Left lobe of liver (tissue), 2 donors: ENCODE measurements at places on chromosomes 1 and 21.

GRCh38 chr1:83882906-83883305, 116.0 kb downstream of the TTLL7 start:
- DNase-seq = no peak

DNA sequence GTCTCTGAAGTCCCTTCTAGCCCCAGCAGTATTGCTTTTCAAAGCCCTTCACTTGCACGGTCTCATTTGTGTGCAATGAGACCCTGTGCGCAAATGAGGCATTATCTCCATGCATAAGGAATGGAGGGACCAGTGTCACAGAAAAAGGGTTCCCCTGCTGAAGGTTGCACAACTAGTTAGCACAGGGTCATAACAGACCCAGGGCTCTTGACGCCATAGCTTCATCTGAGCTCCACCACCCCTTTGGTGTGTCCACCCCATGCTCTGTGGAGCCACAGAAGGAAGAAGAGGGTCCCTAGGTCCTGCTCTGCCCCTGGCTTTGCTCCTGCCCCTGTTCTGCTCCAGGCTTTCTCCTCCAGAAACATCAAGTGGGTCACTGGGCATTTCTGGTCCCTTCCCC, 12.6 kb downstream of the SH2D2A start:
- DNase-seq = no peak

GRCh38 chr1:96544831-96545221, 176.8 kb upstream of the PTBP2 start:
- no peak for DNase-seq

GRCh38 chr21:29499734-29500343, 201.1 kb downstream of the BACH1 start:
- no peak for DNase-seq

- DNase-seq = peak; percentile 54
Observed at GRCh38 chr1:208172423-208173145, 71.6 kb downstream of the PLXNA2 start.

- DNase-seq = no peak
Observed at GRCh38 chr21:37944496-37944895, 28.2 kb upstream of the KCNJ6 start.

DNA sequence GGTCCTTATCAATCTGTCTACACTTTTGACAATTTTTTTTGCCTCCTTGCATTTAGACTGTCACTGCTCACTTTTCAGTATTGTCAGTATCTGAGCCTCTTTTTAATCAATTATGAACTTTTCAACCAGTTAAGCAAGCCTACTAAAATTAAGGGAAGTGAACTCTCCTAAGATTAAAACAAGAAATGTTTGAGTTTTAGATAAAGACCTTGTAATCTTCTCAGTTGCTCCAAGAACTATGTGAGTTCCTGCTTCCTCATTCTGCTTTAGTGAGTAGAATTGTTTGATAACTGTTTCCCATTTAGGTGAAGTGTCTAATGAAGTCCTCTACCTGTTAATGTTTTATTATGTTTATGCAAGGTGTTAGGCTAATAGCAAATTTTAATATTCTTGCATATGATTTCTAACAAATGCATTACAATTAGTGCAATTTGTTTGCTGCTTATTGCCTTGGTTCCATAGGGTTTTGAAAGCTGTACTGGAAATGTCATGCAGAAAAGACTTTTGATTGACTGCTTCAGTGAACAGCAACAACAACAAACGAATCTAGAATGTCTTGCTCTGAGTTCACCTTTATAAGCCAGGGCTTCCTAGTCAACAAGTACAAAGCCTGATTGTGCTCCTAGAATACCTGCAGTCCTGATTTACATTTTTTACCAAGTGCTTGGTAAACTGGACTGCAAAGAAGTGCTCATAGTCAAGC, 40.9 kb downstream of the PLA2G4A start:
- no peak for DNase-seq

DNA sequence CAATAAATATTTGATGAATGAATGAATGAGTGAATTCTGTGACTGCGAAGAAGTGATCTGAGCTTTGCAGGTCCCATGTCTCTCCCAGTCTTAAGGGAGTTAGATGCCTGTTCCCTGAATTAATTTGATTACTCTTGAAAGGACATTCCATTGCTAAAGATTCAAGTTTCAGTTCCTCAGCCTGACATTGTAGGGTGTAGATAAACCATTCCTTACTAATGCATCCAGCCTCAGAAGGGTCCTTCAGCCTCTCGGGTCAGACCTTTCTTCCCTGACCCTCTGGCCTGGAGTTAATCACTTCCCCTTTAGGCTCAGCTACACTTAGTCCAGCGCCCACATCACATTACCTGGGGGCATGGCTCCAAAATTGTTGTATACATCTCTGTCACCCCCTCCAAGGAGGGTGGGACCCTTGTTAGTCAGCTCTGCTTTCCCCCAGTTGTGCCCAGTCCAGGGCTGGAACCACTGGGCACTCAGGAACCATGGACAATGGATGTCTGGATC, 2.6 kb downstream of the INSRR start:
- DNase-seq = no peak

DNA sequence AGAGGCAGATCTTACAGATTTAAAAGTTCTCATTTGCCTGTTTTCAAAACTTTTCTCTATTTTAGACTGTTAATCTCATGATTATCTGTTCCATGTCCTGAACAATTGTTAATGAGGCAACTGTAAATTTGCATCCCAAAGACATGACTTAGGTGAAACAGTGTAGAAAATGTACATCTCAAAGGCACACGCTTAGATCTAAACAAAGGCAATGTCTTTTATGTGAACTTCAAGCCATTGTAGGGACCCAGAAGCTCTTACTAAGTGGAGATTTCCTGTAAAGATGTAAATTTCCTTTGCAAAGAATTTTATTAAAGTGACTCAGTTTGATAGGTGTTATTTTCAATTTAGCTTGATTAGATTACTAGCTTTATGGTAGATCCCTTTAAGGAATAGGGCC, 125.2 kb upstream of the F3 start:
- no peak for DNase-seq

DNA sequence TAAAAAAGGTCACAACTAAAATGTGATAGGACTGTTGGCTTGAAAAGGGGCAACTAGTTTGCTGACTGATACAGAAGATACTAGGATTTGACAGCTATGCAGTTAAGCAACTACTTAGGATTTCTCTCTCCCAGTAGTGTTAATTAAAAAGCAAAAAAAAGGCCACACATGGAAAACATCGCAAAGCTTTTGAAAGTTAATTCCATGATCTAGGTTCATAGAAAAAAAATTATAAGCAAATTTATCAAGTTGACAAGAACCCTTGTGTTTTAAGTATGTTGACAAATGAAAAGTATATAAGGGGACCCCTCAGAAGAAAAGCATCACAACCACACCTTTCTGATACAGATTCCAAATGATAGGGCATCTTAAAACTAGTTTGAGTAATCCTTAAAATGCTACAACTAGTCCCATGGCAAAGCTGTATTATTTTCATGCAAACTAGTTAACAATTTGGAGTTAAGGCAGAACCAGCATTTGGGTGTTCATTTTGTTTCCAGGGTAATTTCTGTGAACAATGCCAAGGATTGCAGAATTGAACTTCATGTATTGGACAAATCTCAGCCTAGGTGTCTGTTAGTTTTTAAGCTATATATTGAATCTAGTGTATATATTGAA, 4.1 kb downstream of the PNRC2 start:
- no peak for DNase-seq

- DNase-seq = no peak
Observed at GRCh38 chr1:205746757-205747412, 3.1 kb downstream of the NUCKS1 start.

DNA sequence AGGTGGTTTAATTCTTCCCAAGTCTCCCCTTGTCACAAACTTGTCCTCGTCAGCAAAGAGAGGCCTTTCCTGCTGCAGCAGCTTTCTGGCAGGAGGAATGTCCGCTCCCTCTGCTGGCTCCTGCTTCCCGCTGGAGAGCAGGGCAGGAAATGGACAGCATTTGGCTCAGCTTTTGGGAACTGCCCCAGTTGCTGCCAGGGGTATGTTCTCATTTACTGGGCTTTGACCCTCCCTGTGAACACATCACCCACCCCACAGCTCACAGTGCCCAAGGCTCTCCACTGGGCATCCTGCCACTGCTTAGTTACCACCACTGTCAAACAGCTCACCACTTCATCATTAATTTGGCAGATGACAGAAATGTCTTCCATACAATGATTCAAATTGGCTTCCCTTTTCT, 75.4 kb downstream of the MRPL37 start:
- DNase-seq = peak; percentile 92

- no peak for DNase-seq
Observed at GRCh38 chr1:85566890-85567289, 13.7 kb upstream of the CCN1 start.

- no peak for DNase-seq
Observed at GRCh38 chr1:86150553-86151055, 6.0 kb downstream of the COL24A1 start.

- DNase-seq = no peak
Observed at GRCh38 chr21:41222247-41223068, 54.5 kb downstream of the BACE2 start.

- no peak for DNase-seq
Observed at GRCh38 chr1:18723206-18723605, 92.6 kb downstream of the PAX7 start.

DNA sequence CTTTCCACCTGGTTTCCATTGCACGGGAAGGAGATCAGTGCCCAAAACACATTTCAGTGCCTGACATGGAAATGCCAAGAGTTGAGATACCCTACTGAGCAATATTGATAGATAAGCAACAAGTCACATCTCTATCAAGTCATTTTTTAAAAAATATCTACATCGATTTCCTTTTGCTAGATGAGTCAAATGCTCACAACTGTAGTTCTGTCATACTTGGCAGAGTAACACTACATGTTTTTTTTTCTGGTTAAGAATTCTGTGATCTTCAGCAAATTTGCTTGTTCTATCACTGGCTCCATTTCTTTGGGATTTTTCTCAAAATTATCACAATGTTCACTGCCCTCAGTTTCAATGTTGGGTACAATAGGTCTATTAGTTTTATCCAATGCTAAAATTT, 145.4 kb downstream of the ZC3H11B start:
- DNase-seq = no peak

- DNase-seq = peak; percentile 91
Observed at GRCh38 chr1:48677306-48678287, 99.1 kb downstream of the BEND5 start.

- DNase-seq = no peak
Observed at GRCh38 chr1:168970926-168971659, 135.4 kb upstream of the ATP1B1 start.

DNA sequence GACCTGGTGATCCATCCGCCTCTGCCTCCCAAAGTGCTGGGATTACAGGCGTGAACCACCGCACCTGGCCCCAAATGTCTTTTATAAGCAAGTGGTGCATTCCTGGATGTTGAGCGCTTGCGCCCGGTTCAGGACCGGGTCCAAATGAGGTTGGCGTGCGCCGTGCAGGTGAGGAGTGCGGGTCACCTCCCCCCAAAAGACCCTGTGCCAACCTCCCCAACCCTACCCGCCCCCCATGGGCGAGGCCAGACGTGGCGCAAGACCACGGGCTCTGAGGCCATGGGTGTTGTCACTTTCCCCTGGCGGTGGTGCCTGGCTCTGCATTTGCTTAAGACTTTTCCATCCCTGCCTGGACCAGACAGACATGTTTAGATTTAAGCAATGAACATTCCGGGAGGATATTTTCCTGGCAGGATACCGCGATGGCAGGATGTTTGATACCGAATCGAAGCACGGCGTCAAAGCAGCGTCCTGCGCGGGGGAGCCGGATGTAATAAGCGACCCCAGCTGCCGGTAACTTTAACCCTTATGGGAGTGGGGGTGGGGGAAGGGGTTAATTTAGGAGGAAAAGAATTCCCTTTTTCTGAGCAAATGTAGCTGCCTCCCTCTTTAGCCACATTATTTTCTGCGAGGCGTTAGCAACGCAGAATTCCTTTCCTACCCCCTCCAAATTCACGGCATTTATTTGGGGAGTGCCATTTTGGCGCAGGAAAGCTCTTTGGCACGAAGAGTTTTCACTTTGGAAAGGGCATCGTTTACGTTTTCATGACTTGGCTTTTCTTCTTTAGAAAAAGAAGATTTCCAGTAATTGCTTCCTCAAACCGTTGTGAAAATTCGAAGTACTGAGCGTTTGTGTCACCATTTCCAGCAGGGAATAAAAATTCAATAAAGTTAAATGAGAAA, 27.8 kb upstream of the RNF187 start:
- no peak for DNase-seq

- no peak for DNase-seq
Observed at GRCh38 chr1:167898578-167899222, 15.2 kb downstream of the ADCY10 start.

GRCh38 chr1:7252411-7253117, 467.3 kb downstream of the CAMTA1 start:
- no peak for DNase-seq

DNA sequence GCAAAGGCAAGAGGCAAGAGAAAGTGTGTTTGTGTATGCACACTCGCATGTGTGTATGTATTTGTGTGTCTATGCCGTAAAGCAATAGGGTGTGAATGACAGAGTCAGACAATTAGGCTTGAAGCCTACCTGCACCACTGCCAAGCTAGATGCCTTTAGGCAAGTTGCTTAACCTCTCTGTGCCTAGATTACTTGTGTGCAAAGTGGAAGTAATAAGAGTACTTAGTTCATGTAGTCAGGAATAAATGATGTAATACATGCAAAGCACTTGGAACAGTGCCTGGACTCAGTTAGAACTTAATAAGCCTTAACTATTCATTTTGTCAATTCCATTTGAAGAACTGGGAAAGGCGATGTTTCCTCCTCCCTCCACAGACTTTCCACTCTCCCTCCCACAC, 31.7 kb downstream of the LAMB3 start:
- DNase-seq = no peak

- DNase-seq = no peak
Observed at GRCh38 chr1:82225421-82226185, 424.9 kb downstream of the ADGRL2 start.

- DNase-seq = no peak
Observed at GRCh38 chr1:63442141-63442475, 74.7 kb downstream of the ALG6 start.

GRCh38 chr1:48530727-48531351, 58.8 kb upstream of the SPATA6 start:
- DNase-seq = no peak

GRCh38 chr1:190479050-190479397, 1.4 kb upstream of the BRINP3 start:
- no peak for DNase-seq

DNA sequence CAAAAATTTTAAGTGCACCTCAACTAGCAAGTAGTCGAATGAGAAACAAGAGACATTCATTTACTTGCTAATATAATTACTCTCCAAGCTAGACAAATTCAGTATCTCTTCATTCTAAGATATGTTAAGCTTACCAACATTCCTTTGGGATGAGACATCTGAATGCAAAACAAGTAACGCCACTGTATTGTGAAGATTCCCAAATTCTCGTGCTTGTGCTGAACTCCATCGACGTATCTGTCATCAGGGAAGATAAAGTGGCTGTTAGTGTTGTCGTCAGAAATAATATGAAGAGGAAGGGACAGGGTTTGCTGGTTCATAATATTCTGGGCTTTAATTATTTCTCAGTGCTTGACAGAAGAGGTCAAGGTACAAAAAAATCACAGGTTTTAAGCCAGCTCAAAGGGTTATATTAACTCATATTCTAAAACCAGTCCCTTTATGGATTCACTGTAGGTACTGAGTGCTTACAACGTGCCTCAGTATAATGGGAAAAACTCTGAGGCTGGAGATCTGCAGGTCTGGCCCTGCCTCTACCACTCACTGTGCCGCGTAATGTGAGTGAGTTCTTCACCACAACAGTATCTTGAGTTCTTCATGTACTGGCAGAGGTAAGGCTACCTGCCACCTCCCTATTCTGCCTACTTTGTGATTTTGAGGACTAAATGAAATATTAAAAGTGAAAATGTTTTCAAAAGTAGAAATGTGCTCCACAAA, 42.0 kb downstream of the PCSK9 start:
- DNase-seq = no peak

- peak; percentile 61 for DNase-seq
Observed at GRCh38 chr1:151472856-151473731, 13.8 kb upstream of the POGZ start.

GRCh38 chr1:155968670-155969069, 9.7 kb downstream of the ARHGEF2 start:
- DNase-seq = no peak
